ENCODE measurements at places on chromosomes 6 and 20. TPM values are rescaled to one million over a fixed set of nuclear protein-coding genes. Genes with fewer than 3 reads are reported as not detected.

The GNAS-AS1 gene
- total RNA-seq: 1.7 TPM

The PYGB gene
- total RNA-seq: 67.8 TPM

The GTSF1L gene
- total RNA-seq: not detected

The EGFL8 gene
- total RNA-seq: 1.0 TPM

The ZKSCAN4 gene
- total RNA-seq: 0.59 TPM
